BE2C (cell line): ENCODE measurements at places on chromosomes 1 and 21.

- no peak for DNase-seq
Measured at GRCh38 chr1:219372916-219373615, 199.4 kb downstream of the LYPLAL1 start.

GRCh38 chr1:21650400-21650799, 18.8 kb downstream of the RAP1GAP start:
- DNase-seq, result no peak

DNA sequence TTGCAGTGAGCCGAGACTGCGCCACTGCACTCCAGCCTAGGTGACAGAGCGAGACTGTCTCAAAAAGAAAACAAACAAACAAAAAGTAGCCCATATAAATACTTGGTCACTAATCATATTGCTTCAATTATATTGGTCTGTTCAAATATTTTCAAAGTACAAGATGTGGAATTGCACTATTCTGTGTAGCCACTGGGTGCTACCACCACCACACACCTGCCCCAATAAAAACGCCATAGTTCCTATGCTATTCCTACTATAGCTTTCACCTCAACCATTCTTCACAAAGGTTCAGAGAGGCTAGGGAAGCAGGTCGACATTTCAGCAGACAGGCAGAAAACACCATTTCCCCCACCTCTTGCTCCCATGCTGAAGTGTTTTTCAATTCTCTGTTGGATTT, 16.7 kb downstream of the NDC1 start:
- DNase-seq, result no peak

- no peak for DNase-seq
Measured at GRCh38 chr1:185408700-185409270, 91.7 kb upstream of the IVNS1ABP start.

- DNase-seq, result no peak
Measured at GRCh38 chr1:83959824-83960498, 39.0 kb downstream of the TTLL7 start.

DNA sequence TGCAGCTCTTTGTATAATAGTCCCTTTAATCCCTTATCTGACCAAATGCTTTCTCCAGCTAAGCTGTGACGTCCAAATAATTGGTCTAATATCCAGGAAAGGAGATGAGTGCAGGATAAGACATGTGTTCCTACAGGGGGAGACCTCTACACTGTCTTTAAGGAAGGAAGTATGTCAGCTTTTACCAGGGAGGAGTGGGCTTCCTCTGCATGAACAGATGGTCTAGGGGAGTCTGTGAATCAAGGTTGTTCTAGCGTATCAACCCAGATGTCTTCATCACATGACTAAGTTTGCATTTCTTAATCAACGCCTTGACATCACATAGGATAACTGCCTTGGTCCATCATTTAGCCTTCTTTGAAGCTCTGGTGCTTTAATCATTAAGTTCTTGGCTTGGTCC, 528.2 kb downstream of the MRPL39 start:
- DNase-seq, result no peak

DNA sequence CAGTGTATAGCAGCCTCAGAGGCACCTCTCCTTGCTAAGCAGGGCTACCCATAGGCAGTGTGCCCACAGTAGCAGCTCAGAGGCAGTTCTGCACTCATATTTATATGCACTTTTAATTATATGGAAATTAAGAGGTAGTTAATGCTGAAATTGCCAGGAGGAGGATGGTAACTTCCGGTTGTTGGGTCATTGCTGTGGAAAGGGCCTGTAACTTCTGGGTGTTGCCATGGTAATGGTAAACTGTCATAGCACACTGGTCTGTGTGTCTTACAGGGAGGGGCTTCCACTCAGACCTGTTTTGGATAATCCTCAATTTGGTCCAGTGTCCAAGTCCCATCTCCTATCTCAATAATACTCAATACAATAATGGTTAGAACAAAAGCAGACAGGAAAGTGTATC, 7.6 kb downstream of the CFH start:
- no peak for DNase-seq

DNA sequence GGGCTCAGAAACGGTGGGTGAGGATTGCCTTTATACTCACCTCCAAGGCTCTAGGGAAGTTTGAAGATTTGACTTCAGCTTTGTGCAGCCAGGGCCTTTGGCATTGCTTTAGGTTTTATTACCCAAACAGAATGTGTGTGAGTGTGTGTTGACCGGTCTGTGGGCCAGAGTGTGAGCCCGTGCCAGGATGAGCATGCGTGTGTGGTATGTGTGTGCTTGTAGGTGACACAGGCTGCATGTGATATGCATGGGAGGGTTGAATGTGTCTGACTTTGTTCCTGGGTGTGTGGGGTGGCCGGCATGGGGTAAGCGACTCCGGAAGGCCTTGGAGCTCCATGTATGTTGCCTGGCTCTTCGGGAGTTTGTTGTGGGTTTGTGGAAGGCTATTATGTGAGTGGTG, 160.5 kb downstream of the FOXD2 start:
- DNase-seq, result no peak

- peak; percentile 2 for DNase-seq
Measured at GRCh38 chr1:227883073-227883520, 64.6 kb downstream of the WNT9A start.

GRCh38 chr1:228037401-228038386, 30.9 kb downstream of the WNT3A start:
- DNase-seq, result no peak

DNA sequence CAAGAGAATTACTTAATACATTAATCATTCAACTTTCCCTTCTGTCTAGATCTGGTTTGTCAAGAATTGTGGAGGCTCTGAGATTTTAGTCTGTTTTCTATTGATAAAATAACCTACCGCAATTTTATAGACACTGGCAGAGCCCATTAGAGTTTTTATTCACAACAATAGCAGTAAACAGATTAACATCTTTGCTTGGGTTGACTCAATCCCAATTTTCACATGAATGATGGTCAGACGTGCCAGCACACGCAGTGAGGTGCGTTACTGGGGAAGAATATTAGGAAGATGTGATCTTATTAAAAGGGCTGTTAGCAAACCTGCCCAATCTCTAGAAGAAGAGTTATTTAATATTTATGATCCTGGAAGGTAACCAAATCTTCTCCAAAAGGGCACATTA, 736.6 kb downstream of the MRPL39 start:
- DNase-seq, result no peak

DNA sequence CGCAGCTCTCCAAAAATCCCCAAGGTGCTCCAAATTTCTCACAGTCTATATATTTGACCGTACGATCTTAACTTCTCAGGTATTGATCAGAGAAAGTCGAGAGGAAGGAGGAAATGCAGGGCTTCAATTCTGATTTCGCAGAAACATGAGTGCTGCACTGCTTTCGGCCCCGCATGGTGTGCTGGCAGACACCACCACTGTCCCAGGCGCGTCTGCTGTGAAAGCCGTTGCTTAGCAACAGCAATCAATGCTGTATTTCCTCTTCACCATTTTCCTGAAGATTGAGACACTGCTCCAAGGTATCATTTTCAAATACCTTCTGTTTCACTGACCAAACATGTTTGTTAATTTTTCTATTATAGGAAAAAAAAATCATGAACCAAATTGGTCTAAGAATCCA, 296.3 kb downstream of the SMYD3 start:
- DNase-seq, result peak; percentile 76

DNA sequence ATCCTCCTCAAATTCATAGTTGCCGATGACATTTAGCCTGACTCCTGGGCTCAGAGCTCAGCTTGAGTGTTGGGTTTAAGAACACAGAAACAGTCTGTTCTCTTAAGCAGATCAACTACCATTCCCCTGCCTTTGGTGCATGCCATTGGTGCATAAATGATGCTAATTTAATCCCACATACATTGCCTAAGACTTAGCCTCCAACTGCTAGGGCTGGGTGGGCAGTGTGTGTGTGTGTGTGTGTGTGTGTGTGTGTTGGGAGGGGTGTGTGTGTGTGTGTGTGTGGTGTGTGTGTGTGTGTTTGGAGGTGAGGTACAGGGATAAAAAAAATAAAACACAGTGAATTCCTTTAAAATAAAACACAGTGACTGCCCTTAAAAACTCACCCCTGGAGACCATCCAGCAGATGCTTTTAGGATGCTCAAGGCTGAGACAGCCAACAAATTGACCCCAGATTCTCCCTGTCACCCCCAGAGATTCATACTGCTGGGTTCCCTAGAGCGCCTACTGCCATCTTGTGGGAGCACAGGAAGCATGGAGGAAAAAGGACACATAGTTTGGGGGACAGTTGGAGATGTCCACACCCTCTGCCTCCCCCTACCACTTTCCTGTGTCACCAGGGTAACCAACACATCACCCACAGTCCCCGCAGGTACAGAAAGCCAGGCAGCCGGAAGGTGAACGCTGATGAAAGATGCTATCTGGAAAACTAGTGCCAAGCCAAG, 30.6 kb downstream of the KLHDC7A start:
- DNase-seq, result no peak

DNA sequence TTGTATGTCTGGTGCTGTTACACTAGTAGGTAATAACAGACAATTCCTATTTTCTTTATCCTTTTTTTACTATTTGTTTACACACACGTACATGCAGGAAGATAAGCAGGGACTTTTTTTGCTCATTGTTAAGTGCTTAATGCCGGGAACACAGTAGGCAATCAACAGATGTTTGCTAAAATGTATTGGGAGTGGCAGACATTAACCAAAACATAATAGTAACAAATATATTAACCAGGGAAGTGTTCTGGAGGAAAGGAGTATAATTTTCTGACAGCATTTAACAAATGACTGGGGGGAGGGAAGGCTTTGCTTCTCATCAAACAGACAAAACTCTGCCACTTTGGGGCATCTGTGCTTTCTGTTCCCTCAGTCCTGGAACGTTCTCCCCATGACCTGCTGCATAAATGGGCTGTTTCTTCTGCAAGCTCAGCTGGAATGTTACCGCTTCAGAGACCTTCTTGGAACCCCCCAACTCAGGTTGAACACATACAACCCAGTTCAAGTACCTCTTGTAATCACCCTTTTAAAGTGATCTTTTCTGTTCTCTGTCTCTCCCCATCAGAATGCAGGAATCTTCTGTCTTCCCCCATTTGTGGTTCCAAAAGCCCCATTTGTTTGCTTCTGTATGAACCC, 2.1 kb downstream of the CR1L start:
- no peak for DNase-seq

GRCh38 chr1:39003281-39003680, 12.2 kb downstream of the AKIRIN1 start:
- DNase-seq, result no peak

GRCh38 chr1:185155600-185156287, 1.0 kb downstream of the TRMT1L start:
- no peak for DNase-seq

GRCh38 chr1:219529116-219529515, 83.8 kb downstream of the ZC3H11B start:
- DNase-seq, result no peak
